ENCODE measurements at places on chromosomes 2 and 18. TPM values are rescaled to one million over a fixed set of nuclear protein-coding genes. Genes with fewer than 3 reads are reported as not detected.

DNA sequence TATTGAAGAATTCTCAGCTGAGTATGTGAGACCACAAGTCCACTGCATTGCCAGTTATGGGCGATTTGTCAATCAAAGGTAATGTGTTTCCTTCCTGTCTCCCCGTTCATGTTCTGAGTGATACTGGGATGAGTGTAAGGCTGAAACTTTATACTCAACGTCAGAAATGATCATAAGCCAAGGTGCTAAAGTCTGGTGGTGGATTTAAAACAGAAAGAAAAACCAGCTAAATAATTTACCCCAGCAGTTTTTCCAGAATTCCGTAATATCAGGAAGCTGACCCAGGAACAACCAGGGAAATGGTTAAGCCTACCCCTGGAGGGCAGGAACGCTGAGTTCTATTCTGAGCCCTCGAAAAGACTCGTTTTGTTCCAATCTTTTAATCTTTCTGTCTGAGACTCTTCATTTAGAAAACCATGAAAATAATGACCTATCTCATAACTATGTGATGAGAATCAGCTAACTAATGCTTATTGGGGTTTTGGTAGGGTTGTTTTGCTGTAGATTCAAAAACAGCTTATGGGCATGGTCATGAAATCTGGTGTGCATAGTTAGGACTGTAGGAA, 149.6 kb downstream of the LAMA3 start:
- peak overlapping the region; percentile 45 for H3K27ac ChIP-seq
- H3K4me3 ChIP-seq: no peak overlapping the region
- H3K4me1 ChIP-seq: peaks cover 24% of the 10 kb centered on the region
- no peaks in the 10 kb centered on the region for H3K27me3 ChIP-seq

DNA sequence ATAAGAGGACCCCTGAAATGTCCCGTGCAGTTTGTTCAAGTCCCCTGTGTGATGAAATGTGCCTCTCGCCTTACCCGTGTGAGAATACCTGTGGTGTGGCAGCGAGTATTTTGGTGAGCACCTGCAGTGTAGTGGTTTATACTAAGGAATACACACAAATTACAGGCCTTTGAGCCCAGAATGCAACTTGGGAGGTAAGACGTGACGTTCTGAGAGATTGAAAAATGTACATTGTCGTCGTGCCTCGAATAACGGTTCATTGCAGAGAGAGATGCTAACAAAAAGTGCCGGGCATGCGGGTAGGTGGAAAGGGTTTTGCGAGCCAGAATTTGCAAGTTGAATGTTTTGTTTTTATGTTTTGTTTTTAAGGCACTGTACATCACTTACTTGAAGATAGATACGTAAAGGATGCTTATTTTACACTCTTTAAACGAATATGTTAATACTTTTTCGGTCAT, 867 bp downstream of the RBBP8 start:
- no peaks in the 10 kb centered on the region for H3K27me3 ChIP-seq
- DNase-seq: no peak
- H3K27ac ChIP-seq: peak overlapping the region; percentile 89

- no peak for DNase-seq
- no peaks in the 10 kb centered on the region for H3K27me3 ChIP-seq
- no peak overlapping the region for H3K4me3 ChIP-seq
- no peaks in the 10 kb centered on the region for H3K4me1 ChIP-seq
- H3K36me3 ChIP-seq: no peaks in the 10 kb centered on the region
Measured at GRCh38 chr2:181554061-181554830, 97.1 kb downstream of the ITGA4 start.

DNA sequence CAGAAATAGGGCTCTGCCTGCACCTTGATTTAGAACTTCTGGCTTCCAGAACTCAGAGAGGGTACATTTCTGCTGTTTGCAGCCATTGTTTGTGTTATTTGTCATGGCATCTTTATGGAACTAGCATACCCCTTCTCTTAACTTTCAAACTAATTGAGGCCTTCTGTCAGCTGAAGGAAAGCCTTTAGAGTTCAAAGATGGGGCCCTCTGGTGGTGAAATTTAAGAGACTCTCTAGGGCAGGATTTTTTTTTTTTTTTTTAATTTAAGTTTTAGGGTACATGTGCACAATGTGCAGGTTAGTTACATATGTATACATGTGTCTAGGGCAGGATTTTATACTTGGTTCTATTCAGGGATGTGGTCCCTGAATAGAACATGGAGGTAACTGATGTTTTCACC, 260.6 kb upstream of the LINC00305 start:
- no peak overlapping the region for H3K27ac ChIP-seq
- H3K4me1 ChIP-seq: no peaks in the 10 kb centered on the region
- H3K4me3 ChIP-seq: no peak overlapping the region
- H3K27me3 ChIP-seq: no peaks in the 10 kb centered on the region
- no peaks in the 10 kb centered on the region for H3K36me3 ChIP-seq

DNA sequence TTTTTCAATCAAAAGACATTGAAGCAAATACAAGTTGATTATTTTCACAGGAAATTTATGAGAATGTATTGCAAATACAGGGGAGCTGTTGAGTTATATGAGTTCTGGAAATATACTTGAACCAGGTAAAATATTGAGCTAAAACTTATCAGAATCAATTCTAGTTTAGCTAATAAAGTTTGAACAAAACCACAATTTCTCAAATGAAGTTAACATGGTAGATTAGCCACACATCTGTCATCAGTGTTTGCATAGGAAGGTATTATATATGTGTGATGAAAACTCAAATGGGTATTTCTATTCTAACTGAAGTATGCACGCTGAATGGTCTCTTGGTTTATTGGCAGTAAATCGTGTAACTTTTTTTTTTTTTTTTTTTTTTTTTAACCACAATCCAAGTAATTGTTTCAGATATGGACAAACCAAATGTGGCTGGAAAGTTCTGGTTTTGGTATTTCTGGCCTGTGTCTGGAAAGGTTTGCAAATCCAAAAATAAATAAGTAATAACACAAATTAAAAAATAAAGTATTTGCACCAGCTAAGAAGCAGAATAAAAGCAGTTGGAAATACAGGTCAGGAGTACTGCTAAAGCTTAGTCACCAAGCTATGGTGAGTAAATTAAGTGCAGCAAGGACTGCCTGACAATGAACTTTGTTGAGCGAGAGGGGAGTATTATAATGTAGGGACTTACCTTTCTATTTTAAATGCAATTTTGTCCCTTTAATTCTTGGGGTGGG, 479.1 kb upstream of the FANCL start:
- no peaks in the 10 kb centered on the region for H3K36me3 ChIP-seq
- H3K27me3 ChIP-seq: no peaks in the 10 kb centered on the region
- H3K27ac ChIP-seq: no peak overlapping the region

- H3K27ac ChIP-seq: no peak overlapping the region
- no peaks in the 10 kb centered on the region for H3K36me3 ChIP-seq
- H3K4me3 ChIP-seq: no peak overlapping the region
- H3K27me3 ChIP-seq: no peaks in the 10 kb centered on the region
Measured at GRCh38 chr2:46748735-46749531, 166.7 kb downstream of the MCFD2 start.

- H3K36me3 ChIP-seq: no peaks in the 10 kb centered on the region
- H3K27ac ChIP-seq: no peak overlapping the region
- no peaks in the 10 kb centered on the region for H3K27me3 ChIP-seq
- DNase-seq: no peak
Measured at GRCh38 chr18:42882122-42882521, 233.4 kb downstream of the RIT2 start.

The CMPK2 gene
- total RNA-seq: 31.1 TPM
